ENCODE measurements at places on chromosomes 7 and 10.

DNA sequence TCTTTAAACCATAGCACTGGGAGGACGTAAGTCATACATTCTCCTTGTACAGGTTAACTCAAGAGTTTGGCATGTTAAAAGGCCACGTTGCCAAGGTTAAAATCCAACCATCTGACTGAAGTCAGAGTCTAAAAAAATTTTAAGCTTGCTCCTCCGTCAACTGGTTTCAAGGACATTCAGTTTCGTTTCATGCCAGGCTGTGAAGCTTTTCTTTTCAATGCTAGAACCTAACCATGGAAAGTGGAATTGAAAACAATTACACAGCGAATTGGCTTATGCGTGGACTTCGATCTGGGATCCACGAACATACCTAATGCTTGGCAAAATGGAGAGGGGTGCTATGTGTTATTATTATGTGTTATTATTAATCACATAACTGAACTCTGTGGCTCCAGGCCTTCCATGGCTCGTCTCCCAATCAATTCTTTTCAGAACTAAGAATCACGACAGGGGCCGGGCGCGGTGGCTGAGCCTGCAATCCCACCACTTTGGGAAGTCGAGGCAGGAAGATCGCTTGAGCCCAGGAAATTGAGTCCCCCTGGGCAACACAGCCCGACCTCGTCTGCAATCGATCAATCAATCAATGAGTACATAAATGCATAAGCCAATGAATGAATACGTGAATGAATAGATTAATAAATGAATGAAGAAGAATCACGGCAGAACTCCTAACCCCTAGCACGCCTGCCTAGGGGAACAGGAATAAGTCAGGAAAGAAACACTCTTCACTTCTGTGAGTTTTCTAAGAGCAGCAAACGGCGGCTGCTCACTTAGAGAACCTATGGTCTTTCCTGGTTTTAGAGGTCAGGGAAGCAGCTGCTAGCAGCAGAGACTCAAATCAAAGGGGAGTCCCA lies 733 bp upstream of the ARL5B start:
- no peak for DNase-seq

- no peak for DNase-seq
These were observed 294.8 kb downstream of the GRID1 start for GRCh38 chr10:86071758-86072157.

- DNase-seq: no peak
These were observed 18.5 kb downstream of the SRI start for GRCh38 chr7:88201305-88201704.

DNA sequence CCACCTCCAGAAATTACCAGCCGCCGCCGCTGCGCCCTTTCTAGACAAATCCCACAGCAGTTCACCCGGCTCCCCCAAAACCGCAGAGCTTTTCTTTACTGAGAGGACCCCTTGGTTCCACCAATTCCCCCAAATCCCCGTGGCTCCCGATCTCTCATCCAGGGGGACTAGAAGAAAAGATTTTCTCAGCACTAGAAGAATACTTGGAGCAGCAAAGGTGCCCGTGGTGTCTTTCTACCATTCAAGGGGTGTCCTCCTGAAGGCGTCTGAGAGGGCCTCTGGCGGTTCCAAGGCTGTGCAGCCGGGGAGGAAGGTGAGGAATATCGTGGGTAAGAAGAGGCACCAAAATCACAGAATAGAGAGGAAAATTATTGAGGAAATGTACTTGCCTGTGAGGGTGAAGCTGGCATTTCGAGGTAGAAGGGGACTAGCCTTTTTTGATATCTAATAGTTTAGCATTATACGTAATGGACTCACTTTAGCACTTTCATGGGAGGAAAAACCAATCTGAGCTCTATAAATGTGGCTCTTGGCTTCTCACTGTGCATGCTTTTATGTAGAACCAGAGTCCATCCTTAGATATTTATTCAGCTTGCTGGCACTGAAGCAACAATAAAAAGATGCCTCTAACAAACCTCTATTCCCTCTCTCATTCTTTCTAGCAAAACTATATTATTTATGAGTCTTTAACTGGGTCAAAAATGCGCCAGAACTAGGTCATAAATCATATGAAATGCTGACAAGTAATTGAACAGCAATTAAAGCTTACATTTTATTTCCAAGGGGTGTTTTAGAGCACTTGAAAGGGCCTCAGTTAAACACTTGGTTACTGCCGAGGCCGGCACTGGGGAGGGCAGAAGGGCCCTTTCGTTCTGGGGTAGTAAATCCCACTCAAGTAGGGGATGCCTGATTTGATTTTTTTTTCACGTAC lies 13.8 kb upstream of the HOXA2 start:
- no peak for DNase-seq

- DNase-seq: no peak
These were observed 17.6 kb downstream of the ERLIN1 start for GRCh38 chr10:100168313-100168643.

GRCh38 chr10:13321576-13321975 lies 21.7 kb upstream of the PHYH start:
- DNase-seq: no peak

DNA sequence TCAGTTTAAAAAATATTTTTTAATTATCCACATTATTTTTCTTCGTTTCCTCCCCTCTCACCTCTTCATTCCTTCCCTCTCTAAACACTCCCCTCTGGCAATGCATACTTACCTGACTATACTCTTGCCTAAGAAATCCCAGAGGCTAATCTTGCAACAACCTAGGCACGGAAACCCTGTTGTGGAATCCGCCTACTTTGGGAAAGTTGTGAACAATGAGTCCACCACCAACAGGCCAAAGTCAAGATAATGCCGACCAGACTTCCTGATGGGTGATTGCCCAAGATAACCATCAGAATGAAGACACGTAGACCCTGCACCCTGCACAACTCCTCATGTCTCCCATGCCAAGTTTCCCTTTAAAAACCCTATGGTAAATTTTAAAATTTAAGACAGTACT lies 521.5 kb downstream of the KIF20B start:
- DNase-seq: no peak

GRCh38 chr7:129845178-129845971 lies 107.4 kb downstream of the UBE2H start:
- DNase-seq: no peak

DNA sequence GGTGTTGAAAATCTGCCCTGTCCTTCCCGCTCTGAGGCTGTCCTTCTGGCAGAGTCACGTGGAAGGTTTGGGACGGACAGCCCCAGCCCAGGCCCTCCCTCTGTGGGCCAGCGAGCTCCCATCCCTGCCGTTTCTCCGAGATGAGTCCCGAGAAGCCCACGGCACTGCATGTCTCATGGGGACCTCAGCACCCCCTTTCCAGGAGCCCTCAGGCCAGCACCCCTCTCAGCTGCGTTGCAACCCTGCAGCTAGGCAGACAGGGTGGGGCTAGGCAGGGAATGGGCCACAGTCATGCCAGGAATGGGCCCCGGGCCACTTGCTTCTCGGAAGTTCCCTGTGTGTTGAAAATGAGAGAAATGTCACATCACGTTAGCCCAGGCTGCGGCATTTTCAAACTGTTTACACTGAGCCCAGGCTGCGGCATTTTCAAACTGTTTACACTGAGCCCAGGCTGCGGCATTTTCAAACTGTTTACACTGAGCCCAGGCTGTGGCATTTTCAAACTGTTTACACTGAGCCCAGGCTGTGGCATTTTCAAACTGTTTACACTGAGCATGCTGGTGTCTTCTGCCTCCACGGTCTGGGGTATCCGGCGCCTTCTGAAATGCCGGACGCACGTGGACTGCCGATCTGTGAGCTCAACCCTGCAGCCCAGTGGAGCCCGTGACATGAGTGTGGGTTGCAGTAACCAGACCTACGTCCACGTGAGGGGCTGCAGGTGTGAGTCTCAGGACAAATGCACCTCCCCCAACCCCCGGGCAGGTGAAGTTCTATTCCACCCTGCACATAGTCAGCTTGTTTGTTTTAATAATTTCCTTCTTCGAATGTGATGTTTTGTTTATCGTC lies 42.6 kb downstream of the FAM20C start:
- peak; percentile 81 for DNase-seq

All from Right ventricle myocardium superior (tissue), 1 donor.